Mesothelial cell of epicardium (in vitro differentiated cells): ENCODE measurements at places on chromosomes 5 and 9. TPM values are rescaled to one million over a fixed set of nuclear protein-coding genes. Genes with fewer than 3 reads are reported as not detected.

MXD3 gene
- 18.4 to 19.8 TPM (median 19.2 TPM) in 3 replicates for total RNA-seq

RMRP gene
- total RNA-seq: 20,234 to 21,305 TPM (median 21,148 TPM) in 3 replicates

DNA sequence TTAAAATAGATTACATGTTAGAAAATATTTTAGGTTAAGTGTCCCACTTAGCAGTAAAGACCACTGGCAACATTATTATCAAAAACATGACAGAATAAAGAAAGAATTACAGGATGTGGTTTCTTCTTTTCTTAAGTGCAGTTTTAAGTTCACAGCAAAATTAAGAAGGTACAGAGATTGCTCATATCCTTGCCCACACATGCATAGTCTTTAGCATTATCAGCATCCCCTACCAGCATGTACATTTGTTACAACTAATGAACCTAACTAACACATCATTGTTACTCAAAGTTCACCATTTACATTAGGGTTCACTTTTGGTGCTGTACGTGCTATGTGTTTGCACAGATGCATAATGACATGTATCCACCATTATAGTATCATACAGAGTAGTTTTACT, 837.7 kb upstream of the CDH9 start:
- no peaks in the 10 kb centered on the region for H3K4me1 ChIP-seq
- H3K27me3 ChIP-seq: no peaks in the 10 kb centered on the region
- H3K27ac ChIP-seq: no peak overlapping the region
- H3K4me3 ChIP-seq: no peak overlapping the region
- peaks cover 5% of the 10 kb centered on the region for H3K36me3 ChIP-seq

DNA sequence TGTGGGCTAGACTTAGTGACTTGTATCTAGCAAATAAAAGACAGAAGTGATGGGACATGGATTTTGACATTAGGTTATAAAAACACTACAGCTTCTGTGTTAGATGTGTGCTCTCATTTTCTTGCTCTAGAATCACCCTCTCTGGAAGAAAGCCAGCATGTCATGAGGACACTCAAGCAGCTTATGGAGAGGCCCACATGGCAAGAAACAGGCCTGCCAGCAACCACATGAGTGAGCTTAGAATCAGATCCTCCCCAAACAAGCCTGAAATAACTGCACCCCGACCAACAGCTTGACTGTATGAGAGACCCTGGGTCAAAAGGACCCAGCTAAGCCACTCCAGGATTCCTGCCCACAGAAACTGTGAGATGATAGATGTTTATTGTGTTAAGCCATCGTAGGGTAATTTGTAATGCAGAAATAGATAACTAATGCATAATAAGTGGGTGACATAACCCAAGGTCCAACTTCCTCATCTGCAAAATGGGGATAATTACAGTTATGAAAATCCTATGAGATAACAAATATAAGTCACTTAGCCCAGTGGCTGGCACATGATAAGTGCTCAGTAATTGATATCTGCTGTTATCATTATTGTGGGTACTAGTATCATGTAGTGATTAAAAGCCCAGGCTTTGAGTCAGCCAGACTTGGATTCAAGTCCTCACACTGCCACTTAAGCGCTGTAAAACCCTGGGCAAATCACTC, 86.5 kb downstream of the KLHL3 start:
- DNase-seq: no peak
- peaks cover 33% of the 10 kb centered on the region for H3K36me3 ChIP-seq
- peak overlapping the region; percentile 61 for H3K27ac ChIP-seq
- H3K27me3 ChIP-seq: no peaks in the 10 kb centered on the region
- no peak overlapping the region for H3K4me3 ChIP-seq

HAVCR2 gene
- total RNA-seq: 0.84 to 1.2 TPM (median 0.86 TPM) in 3 replicates

SPATA31D4 gene
- total RNA-seq: not detected in 3 replicates

DNA sequence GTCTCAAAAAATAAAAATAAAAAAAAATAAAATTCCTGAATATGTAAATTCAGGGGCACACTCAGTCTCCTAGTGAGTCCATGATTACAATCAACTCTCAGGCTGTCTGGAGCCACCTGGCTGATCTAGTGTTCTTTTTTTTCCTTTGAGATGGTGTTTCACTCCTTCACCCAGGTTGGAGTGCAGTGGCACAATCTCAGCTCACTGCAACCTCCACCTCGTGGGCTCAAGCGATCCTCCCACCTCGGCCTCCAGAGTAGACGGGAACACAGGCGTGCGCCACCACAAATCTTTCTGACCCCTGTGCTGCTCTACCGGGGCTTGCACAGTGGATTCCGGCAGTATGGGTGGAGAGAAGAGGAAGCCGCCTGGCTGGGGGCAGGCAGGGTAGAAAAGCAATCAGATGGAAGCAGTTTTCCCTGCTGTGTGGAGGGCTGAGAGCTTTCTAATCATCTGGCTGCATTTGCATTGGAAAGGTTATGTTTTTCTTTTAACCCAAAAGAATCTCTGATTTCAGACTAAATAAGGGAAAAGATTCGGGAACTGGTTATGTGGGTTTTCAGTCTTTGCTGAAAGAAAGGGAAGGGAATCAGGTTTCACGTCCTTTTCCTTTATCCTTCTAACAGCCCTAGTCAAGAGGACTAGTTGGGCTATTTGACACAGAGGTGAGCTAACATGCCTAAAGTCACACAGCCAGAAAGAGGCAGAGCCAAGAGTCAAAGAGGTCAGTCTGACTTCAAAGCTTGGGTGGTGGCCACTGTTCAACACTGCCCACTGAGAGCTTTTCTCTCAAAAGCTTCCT, 26.3 kb upstream of the CORO2A start:
- H3K36me3 ChIP-seq: no peaks in the 10 kb centered on the region
- no peak overlapping the region for H3K4me3 ChIP-seq
- H3K27ac ChIP-seq: peak overlapping the region; percentile 77
- no peak for DNase-seq
- no peaks in the 10 kb centered on the region for H3K27me3 ChIP-seq
- H3K4me1 ChIP-seq: peaks cover 19% of the 10 kb centered on the region

GRCh38 chr9:91963711-91964240, 13.7 kb upstream of the ROR2 start:
- no peaks in the 10 kb centered on the region for H3K27me3 ChIP-seq
- H3K27ac ChIP-seq: no peak overlapping the region
- no peaks in the 10 kb centered on the region for H3K36me3 ChIP-seq

DNA sequence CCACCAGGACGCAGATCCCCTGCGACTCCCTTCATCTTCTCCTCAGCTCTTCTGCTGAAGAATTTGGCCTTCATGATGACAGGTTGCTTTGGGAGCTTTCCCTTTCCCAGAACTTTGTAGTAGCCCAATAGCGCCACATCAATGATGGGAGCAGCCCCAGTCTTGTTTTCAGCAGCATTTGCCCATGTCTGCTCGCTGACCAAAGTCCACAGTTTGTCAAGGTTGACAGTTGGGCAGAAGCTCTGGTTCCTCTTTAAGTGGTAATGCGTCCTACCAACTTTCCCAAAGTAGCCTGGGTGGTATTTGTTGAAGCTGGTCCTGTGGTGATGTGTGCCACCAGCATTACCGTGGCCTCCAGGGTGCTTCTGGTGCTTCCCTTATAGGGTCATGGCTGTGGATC, 62.2 kb downstream of the GCNT4 start:
- H3K27me3 ChIP-seq: no peaks in the 10 kb centered on the region
- peaks cover 2% of the 10 kb centered on the region for H3K36me3 ChIP-seq
- H3K4me1 ChIP-seq: no peaks in the 10 kb centered on the region
- no peak overlapping the region for H3K4me3 ChIP-seq
- H3K27ac ChIP-seq: no peak overlapping the region

GRCh38 chr9:69089491-69089890, 53.9 kb downstream of the FXN start:
- H3K4me3 ChIP-seq: peak overlapping the region; percentile 15
- H3K4me1 ChIP-seq: peaks cover 26% of the 10 kb centered on the region
- no peak for DNase-seq
- no peaks in the 10 kb centered on the region for H3K27me3 ChIP-seq

GRCh38 chr5:32692036-32692746, 18.9 kb upstream of the NPR3 start:
- H3K4me1 ChIP-seq: peaks cover 19% of the 10 kb centered on the region
- H3K4me3 ChIP-seq: no peak overlapping the region
- H3K36me3 ChIP-seq: no peaks in the 10 kb centered on the region
- peak overlapping the region; percentile 10 for H3K27ac ChIP-seq
- no peak for DNase-seq

DNA sequence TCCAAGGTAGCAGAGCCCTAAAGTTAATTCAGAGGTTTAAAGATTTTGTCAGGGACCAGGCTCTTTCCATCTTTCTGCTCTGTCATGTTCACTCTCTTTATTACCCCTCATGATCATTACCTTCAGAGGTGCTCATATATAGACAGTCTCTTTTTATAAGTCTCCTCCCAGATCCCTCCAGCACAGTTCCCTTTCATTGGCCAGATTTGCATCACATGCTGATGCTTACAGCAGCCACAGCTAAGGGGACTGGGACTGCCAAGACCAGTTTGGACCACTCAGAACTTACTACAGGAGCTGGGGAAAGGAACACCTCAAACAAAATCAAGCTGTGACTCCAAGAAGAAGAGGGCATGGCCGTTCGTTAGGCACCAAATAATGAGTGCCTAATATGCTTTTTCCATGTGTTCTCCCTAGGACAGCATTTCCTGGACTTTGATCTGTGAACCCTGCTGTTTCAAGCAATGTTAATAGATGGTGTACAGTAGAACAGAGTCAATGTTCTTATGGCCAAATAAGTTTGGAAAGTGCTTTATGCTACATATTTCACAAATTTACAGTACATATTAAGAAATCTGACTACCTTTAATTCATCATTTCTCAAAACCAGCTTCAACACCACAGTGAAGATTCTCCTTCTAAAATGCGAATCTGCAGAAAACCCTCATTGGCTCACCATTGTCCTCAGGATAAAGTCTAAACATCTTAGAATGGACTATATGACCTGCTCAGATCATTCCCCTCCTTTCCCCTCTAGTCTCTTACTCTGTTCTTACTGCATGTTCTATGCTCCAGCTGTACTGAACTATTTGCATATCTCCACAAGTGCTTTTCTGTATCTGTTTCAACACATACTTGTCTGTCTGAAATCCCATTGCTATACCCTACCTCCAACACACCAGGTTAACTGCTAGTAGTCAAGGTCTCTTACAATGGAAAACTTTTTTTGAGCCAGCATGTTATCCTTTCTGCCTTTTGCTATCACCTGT, 3.4 kb downstream of the C5orf58 start:
- H3K27me3 ChIP-seq: peaks cover 3% of the 10 kb centered on the region
- no peak overlapping the region for H3K27ac ChIP-seq
- H3K4me1 ChIP-seq: no peaks in the 10 kb centered on the region
- H3K4me3 ChIP-seq: no peak overlapping the region

POU5F2 gene
- 1.7 to 1.9 TPM (median 1.7 TPM) in 3 replicates for total RNA-seq

GDNF gene
- total RNA-seq: 0.51 to 0.86 TPM (median 0.85 TPM) in 3 replicates

- DNase-seq: no peak
- H3K27me3 ChIP-seq: no peaks in the 10 kb centered on the region
These were observed 24.8 kb downstream of the RANBP3L start for GRCh38 chr5:36276864-36277263.

DNA sequence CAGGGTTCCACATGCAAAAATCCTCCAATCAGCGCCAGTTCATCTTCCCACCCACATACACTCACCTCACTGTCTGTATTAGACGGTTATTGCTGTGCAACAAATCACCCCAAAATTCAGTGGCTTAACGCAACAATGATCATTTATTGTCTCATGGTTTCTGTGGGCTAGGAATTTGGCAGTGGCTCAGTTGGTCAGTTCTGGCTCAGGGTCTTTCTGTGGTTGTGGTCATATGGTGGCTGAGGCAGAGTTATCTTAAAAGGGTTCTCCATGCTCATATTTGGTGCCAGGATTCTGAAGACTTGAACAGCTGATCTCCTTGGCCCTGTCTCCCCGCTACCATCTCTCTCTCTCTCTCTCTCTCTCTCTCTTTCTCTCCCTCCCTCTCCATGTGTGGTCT, 12.9 kb downstream of the ZNF618 start:
- no peak overlapping the region for H3K4me3 ChIP-seq
- peaks cover 41% of the 10 kb centered on the region for H3K36me3 ChIP-seq
- peak overlapping the region; percentile 31 for H3K27ac ChIP-seq
- no peak for DNase-seq
- no peaks in the 10 kb centered on the region for H3K27me3 ChIP-seq
- H3K4me1 ChIP-seq: peaks cover 37% of the 10 kb centered on the region

PLPP7 gene
- total RNA-seq: 0.60 to 1.1 TPM (median 0.79 TPM) in 3 replicates

ASS1 gene
- total RNA-seq: 94.8 to 110 TPM (median 98.0 TPM) in 3 replicates

GRCh38 chr5:154236536-154237375, 46.2 kb downstream of the GALNT10 start:
- no peak overlapping the region for H3K27ac ChIP-seq
- peaks cover 10% of the 10 kb centered on the region for H3K4me1 ChIP-seq
- H3K4me3 ChIP-seq: no peak overlapping the region
- no peaks in the 10 kb centered on the region for H3K36me3 ChIP-seq
